Stimulated activated CD8-positive, alpha-beta memory T cell treated with anti-CD3 and anti-CD28 coated beads, Interleukin-2, amount 100 ng/mL, for 1 hour (primary cell): ENCODE measurements at places on chromosomes 6 and 20.

GRCh38 chr6:84052204-84052882 is 18.8 kb downstream of the MRAP2 start:
- DNase-seq = no peak

- DNase-seq = no peak
Measured at GRCh38 chr6:166936079-166936787, 20.1 kb downstream of the RNASET2 start.

GRCh38 chr6:49892280-49892679 is 25.9 kb upstream of the CRISP1 start:
- no peak for DNase-seq

DNA sequence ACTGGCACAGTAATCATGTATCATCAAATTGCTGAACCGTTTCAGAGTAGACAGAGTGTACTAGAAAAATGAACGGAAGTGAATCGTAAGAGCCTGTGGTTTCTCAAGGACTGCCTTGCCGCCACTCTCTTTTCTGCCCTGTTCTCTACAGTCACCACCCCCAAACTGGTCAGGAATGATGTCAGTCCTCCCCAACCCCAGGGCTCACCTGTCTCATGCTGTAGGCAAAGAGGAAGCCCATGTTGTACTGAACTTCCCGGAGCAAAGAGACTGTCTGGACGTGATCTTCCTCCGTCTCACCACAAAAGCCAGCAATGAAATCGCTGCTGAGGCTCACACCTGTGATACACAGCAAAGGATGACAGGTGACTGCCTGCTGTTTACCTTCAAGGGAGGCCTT is 31.0 kb downstream of the CDK5RAP1 start:
- peak; percentile 31 for DNase-seq

DNA sequence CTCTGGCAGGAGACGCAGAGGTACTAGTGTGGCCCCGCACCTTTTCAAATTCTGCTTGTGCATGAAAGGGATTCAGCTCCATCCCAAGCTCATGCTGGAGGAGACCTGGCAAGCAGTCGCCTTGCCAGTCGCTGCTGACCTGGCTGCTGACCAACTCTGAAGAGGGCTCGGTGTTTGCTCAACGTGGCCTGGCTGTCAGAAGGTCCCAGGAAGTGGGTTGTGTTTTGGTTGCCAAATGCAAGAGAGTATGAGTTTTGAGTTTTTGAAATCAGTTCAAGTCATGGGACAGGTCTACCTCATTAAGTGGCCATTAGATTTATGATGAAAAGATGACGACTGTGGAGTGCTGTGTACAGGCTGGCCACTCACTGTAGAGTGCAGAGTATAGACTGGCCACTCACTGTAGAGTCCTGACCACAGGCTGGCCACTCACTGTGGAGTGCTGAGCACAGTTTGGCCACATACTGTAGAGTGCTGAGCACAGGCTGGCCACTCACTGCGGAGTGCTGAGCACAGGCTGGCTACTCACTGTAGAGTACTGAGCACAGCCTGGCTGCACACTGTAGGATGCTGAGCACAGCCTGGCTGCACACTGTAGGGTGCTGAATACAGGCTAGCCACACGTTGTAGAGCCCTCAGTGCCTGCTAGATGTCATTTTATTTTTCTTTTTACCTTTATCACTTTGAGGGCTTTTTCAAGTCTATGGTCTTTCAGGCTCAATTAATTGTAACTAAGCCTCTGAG is 193.9 kb downstream of the ZNF217 start:
- DNase-seq = no peak

DNA sequence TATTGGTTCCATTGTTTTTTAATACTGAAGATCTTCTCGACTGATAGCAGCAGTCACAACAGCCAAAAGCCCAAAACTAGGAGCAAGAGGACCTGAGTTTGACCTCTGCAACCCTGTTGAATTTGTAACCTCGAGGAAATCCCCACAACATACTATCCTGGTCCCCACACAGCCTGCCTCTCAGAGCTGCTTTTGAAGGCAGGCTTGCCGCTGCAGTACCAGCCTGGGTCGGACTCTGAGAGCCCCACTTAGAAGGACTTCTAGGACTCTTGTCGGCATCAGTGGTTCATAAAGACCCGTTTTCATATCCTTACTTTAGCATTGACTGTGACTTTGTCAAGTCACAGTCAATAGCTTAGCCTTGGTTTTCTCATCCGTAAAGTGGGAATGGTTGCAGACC is 49.3 kb downstream of the EBF4 start:
- no peak for DNase-seq

DNA sequence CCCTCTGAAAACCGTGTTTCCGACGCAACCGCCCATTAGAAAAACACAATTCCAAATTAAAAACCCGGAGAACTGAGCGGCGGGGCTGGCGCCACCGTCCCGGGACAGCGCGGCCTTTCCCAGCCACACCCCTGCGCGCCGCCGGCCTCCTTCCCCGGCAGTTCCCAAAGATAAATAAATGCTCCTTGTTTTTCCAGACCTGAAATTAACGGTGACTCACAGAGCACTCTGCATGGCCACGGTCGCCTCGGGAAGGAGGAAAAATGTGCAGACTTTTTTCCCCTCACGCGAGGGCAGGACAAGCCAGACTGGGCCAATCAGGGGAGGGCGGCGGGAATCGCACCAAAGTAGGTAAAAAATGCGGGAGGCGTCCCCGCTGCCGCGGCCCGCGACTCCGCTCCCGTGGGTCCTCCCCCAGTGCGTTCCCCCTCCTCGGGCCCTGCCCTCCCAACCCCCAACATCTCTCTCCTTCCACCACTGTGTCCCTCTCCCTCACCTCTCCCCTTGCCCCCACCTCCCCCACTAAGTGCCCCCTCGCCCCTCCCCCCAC is 828 bp upstream of the DSTN start:
- no peak for DNase-seq

DNA sequence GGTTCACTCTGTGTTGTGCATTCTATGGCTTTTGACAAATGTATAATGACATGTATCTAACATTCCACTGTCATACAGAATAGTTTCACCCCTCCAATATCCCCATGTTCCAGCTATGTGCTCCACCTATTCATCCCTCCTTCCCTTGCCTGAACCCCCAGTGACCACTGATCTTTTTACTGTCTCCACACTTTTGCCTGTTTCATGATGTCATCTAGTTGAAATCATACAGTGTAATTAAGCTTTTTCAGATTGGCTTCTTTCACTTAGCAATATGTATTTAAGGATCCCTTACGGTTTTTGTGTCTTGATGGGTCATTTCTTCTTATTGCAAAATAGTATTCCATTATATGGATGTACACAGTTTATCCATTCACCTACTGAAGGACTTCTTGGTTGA is 39.8 kb downstream of the TGM6 start:
- no peak for DNase-seq

DNA sequence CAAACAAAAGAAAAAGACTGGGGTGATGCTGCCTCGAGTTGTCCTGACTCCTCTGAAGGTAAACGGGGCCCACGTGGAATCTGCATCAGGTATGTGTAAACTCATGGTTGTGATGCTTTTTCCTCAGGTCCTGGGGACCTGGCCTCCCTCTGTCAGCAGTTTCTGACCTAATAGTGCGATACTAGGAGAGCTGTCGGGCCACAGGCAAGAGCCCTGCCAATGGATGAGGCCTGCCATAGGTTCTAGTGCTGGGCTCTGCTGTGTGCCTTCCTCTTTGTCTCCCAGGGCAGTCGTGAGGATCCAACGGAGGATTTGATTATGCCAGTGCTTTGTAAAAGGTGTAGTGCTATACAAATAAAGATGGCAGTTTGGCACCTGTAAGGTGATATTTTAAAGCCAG is 71.2 kb downstream of the ASXL1 start:
- no peak for DNase-seq

GRCh38 chr20:45905505-45906079 is 6.4 kb downstream of the PLTP start:
- no peak for DNase-seq

- no peak for DNase-seq
Measured at GRCh38 chr20:46014517-46015396, 6.0 kb downstream of the MMP9 start.

DNA sequence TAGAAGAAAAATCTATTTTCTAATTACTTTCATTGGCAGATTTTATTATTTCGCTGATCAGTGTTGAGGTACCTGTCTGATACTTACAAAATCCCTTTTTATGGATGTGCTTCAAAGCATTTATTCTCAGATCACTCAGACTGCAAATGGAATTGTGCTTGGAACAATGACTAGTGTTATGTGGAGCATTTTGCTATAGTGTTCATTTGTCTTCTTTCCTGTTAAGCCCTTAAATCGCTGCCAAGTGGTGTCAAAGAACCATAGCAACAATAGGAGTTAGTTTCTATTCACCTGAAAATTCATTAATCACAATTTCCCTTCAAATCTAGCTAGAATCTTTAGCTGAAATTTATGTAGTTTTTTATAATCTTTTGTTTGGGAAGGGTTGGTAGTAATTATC is 29.8 kb downstream of the SMPDL3A start:
- DNase-seq = no peak

- DNase-seq = no peak
Measured at GRCh38 chr6:12886961-12887775, 170.6 kb downstream of the PHACTR1 start.
